ENCODE measurements at places on chromosomes 16 and 17.
A peak's percentile ranks its signal among the peaks of the same experiment; 100 is the strongest.

- H3K4me3 ChIP-seq, result no peak overlapping the region
- H3K4me1 ChIP-seq, result peaks cover 5% of the 10 kb centered on the region
- H3K27me3 ChIP-seq, result peaks cover 48% of the 10 kb centered on the region
- no peak overlapping the region for H3K27ac ChIP-seq
- no peak for DNase-seq
Observed at GRCh38 chr17:55625521-55625920, 97.1 kb downstream of the TMEM100 start.

- H3K36me3 ChIP-seq, result peaks cover 28% of the 10 kb centered on the region
- H3K4me1 ChIP-seq, result no peaks in the 10 kb centered on the region
- no peak overlapping the region for H3K4me3 ChIP-seq
- H3K27ac ChIP-seq, result no peak overlapping the region
- DNase-seq, result no peak
Observed at GRCh38 chr17:29469276-29469675, 79.1 kb downstream of the TAOK1 start.

DNA sequence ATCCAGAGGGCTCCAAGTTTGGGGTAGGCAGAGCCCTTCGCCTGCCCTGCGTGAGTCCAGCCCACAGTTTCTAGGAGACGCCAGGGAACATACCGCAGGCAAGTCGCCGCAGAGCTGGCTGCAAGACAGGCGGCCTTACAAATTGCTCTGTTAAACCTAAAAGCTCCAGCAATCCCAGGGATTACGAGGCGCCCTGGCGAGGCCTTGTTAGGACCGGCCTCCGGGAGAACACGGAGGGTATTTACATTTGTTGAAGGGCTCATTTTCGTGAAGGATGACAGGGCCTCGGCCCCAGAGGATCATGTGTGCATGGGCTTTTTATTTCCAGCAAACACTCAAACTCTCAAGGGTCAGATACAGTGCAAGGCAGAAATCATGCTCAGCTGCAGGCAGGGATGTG lies 77.6 kb upstream of the FOXF1 start:
- peaks cover 57% of the 10 kb centered on the region for H3K27me3 ChIP-seq
- no peaks in the 10 kb centered on the region for H3K36me3 ChIP-seq
- H3K27ac ChIP-seq, result no peak overlapping the region
- H3K4me1 ChIP-seq, result no peaks in the 10 kb centered on the region

- peaks cover 10% of the 10 kb centered on the region for H3K27me3 ChIP-seq
- no peaks in the 10 kb centered on the region for H3K36me3 ChIP-seq
- no peak overlapping the region for H3K4me3 ChIP-seq
- H3K27ac ChIP-seq, result no peak overlapping the region
- DNase-seq, result no peak
Observed at GRCh38 chr17:38970128-38970527, 2.9 kb upstream of the FBXO47 start.

DNA sequence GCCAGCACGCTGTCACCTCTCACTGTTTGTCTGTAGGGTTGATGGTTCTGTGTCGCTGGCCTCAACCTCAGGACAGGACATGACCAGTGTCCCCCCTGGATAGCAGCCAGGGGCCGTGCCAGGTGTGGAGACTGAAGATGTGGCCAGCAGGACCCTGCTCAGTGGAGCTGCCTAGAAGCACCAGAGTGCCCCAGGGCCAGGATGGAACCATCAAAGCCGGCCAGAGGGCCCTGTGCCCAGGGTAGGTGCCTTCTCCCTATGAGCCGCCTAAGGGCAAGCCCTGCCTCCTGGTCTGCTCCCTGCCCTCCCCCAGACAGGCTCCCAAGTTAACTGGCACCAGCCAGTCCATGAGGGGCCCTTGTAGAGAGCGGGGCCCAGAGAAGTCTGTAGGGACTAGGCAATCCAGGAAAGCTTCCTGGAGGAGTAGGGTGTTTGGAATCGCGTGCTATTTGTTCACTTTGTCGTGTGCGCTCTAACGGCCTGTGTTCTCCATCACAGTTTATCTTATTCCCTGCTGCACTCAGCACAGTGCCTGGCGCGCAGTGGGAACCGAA lies 546 bp upstream of the NDUFB10 start:
- peak overlapping the region; percentile 52 for H3K4me3 ChIP-seq
- peaks cover 14% of the 10 kb centered on the region for H3K36me3 ChIP-seq
- H3K27ac ChIP-seq, result no peak overlapping the region
- H3K4me1 ChIP-seq, result peaks cover 20% of the 10 kb centered on the region
- no peak for DNase-seq

DNA sequence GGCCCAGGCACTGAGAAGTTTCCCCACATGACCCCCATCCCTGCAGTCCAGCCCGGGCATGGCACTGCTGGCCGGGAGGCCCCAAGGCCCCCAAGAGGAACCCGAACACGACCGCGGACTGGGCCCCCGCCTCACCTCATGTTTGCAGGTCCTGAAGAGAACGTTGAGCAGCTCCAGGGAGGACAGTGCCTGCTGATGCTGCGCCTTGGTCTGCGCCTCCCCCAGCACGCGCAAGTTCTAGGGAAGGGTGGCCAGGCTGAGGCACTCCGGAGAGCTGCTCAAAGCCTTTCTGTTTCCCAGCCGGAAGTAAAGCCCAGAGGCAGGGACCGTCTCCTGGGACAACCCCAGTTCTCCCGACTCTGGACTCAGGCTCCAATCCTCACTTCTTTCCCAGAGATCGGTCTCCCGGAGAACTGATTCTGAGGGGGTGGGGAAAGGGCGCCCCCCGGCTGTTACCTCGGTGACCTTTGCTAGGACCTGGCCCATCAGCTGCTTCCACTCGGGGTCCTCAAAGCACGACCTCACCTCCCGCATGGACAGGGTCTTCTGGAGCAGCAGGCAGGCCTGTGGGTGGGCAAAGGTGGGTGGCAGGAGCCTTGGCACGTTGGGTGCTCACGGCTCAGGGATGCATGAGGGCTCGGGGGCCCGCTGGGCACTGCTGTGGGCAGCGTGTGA lies 13.7 kb downstream of the MYBBP1A start:
- no peak overlapping the region for H3K27ac ChIP-seq
- H3K27me3 ChIP-seq, result no peaks in the 10 kb centered on the region
- no peaks in the 10 kb centered on the region for H3K4me1 ChIP-seq
- no peak overlapping the region for H3K4me3 ChIP-seq
- peaks cover 3% of the 10 kb centered on the region for H3K36me3 ChIP-seq

All from progenitor cell of endocrine pancreas (in vitro differentiated cells).